ENCODE measurements at places on chromosomes 16 and 17.

- DNase-seq, result no peak
Observed at GRCh38 chr16:3027983-3028715, 4.3 kb downstream of the THOC6 start.

DNA sequence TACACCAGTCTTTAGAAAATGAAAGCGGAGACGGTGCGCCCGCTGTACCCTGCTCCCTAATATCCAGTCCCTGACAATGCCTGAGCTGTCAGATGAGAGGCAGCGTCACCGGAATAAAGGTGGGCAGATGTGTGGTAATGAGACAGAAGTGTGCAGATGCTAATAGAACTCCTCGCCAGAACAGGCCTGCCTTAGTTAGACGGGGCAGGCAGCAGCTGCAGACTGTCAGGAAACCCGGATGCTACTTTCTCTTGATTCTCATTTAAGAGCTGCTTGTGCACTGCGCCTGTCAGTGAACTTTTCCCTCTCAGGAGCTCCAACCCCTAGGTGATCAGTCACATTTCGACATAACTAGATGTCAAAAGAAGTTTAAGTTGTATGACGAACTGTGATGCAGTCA is 221.8 kb upstream of the IRX3 start:
- no peak for DNase-seq

- no peak for DNase-seq
Observed at GRCh38 chr17:83091257-83092141, 12.1 kb downstream of the METRNL start.

- DNase-seq, result peak; percentile 10
Observed at GRCh38 chr17:43832976-43833829, at the start of gene MPP3. TSS of gene MPP3 (minus strand) at chr17:43833146. CDS start at chr17:43831906, 1,240 bp downstream.

DNA sequence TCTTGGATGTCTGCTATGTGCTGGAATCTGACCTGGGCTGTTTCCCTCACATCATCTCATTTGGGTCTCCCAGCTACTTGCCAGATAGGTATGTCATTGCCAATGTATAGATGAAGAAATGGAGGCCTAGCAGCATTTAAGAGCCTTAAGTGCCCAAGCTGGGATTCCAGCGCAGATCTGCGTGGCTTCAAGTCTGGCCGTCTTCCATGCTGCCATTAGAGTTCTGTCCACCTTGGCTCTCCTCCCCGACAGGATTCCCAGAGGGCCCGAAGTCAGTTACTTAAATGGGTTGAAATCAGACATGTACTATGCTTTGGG is 33.0 kb upstream of the CCR7 start:
- DNase-seq, result no peak

GRCh38 chr17:19331134-19331533 is 31.4 kb downstream of the B9D1 start:
- DNase-seq, result no peak

GRCh38 chr16:27628241-27628942 is 78.4 kb downstream of the KATNIP start:
- no peak for DNase-seq

- no peak for DNase-seq
Observed at GRCh38 chr17:11644265-11645212, 46.3 kb downstream of the DNAH9 start.

GRCh38 chr17:59155439-59156177 is at the start of gene PRR11:
TSS of gene PRR11 (plus strand) at chr17:59155746. CDS start at chr17:59169753, 14,007 bp downstream.
- peak; percentile 99 for DNase-seq

DNA sequence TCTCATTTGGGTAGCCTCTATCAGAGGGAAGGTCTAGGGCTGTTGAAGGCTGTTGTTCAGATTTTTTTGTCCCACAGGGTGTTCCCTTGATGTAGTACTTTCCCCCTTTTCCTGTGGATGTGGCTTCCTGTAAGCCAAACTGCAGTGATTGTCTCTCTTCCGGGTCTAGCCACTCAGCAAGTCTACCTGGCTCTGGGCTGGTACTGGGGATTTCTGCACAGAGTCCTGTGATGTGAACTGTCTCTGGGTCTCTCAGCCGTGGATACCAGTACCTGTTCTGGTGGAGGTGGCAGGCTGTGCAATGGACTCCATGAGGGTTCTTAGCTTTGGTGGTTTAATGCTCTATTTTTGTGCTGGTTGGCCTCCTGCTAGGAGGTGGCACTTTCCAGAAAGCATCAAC is 23.3 kb upstream of the CCR7 start:
- no peak for DNase-seq

DNA sequence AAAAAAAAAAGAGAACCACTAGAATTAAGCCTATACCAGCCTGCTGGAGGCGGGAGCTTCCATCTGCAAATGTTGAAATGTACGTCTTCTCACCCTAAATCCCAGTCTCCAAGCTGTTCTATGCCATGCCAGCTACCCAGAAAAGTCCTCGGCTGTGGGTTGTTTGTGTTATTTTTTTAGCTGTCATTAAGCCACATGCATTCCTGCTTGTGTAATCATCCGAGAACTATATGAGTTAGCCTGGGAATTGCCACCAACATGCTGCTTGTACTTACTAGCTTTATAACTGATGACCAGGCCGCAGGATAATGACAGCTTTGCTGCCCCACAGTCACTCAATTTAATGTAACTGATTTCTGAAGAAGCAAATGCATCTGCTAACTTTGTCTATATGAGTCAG is 313.9 kb upstream of the SALL1 start:
- no peak for DNase-seq

DNA sequence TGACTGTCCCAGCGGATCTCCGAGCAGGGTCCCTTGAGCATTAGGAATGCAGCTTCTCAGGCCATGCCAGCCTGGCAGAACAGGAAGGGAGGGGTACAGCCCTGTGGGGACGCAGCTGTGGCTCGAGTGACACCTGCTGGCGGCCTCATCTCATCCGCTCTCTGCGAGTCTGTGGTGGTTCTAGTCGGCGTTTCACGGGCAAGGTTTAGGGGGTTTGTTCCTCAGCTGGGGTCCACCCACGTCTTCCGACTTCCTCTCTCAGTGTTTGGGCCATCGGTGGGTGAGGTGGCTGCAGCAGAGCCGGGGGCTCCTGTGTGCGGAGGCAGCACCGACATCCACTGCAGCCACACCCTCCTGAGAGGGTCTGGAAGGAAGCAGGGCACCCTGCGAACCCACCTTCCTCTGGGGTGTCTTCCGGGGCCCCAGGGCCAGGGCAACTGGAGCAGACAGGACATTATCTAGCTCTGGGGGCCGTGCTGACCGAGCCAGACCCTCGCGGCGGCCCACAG is 33.3 kb downstream of the JPH3 start:
- DNase-seq, result peak; percentile 16

All from GOT3 (cell line).